ENCODE measurements at places on chromosomes 4 and X.

DNA sequence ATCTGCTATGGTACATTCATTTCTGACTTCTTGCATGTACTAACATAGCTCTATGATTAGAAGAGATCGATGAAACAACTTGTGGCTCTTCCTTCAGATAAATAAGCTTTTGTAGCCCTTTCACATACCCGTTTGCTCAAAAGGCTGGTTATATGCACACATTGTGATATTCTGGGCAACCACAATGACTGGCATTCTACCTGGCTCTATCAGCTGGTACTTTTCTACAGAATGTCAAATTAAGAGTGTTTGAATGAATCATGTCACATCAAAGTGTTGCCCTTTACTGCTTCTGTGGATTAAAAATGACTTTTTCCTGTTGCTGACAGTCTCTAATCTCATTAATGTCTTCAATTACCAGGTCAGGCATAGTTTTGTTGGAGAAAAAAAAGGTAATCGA, 11.6 kb downstream of the PGRMC1 start:
- H3K27me3 ChIP-seq: peaks cover 7% of the 10 kb centered on the region
- no peak overlapping the region for H3K27ac ChIP-seq
- no peaks in the 10 kb centered on the region for H3K4me1 ChIP-seq
- peaks cover 4% of the 10 kb centered on the region for H3K36me3 ChIP-seq

- no peaks in the 10 kb centered on the region for H3K27me3 ChIP-seq
- no peaks in the 10 kb centered on the region for H3K36me3 ChIP-seq
- no peak overlapping the region for H3K4me3 ChIP-seq
- no peak for DNase-seq
- H3K4me1 ChIP-seq: no peaks in the 10 kb centered on the region
Observed at GRCh38 chr4:9845791-9846493, 64.5 kb downstream of the DRD5 start.

- H3K4me3 ChIP-seq: no peak overlapping the region
- H3K36me3 ChIP-seq: peaks cover 6% of the 10 kb centered on the region
- no peak overlapping the region for H3K27ac ChIP-seq
- DNase-seq: no peak
- peaks cover 21% of the 10 kb centered on the region for H3K27me3 ChIP-seq
- peaks cover 7% of the 10 kb centered on the region for H3K4me1 ChIP-seq
Observed at GRCh38 chrX:149505671-149506070, 565 bp upstream of the IDS start.

- no peak overlapping the region for H3K27ac ChIP-seq
- H3K27me3 ChIP-seq: peaks cover 36% of the 10 kb centered on the region
- H3K4me3 ChIP-seq: peak overlapping the region; percentile 47
Observed at GRCh38 chr4:183797011-183797444, 108.1 kb upstream of the STOX2 start.

DNA sequence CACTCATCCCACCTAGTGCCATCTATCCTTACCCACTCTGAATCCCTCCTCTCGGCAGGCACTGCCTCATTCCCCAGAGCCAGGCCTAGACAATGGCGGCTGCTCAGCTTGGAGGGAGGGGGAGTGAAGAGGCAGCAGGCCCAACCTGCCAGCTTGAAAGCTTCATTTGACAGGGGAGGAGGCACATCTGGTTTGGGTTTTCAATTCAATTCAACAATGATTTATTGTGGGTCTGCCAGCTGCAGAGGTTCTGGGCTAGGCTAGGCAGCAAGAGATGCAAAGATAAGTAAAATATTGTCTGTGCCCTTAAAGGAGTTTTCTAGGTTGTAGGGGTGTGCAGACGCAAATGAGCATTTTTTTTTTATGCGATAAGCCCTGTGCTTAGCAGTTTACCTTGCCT, 58.5 kb downstream of the RTL9 start:
- no peaks in the 10 kb centered on the region for H3K36me3 ChIP-seq
- peaks cover 43% of the 10 kb centered on the region for H3K4me1 ChIP-seq
- no peak overlapping the region for H3K4me3 ChIP-seq

DNA sequence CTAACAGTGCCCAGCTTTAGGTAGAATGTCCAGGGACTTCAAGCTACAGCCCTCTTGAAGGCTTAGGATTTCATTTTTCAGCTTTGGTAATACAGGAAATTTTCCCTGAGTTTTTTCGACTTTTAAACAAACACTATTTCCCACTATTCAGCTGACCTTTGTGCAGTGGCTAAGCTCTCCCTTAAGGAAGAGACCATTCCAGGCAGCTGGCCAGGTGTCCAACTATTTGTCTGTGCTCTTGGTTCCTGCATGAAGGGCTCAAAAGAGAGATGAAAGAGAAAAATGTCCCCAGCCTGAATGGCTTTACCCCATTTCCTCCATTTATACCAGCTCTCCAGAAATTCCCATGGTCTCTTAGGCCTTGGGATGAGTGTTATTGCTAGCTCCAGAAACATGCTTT, 111.9 kb upstream of the KLF8 start:
- no peak overlapping the region for H3K27ac ChIP-seq
- H3K27me3 ChIP-seq: peaks cover 2% of the 10 kb centered on the region
- no peaks in the 10 kb centered on the region for H3K4me1 ChIP-seq
- no peak overlapping the region for H3K4me3 ChIP-seq
- no peak for DNase-seq

- DNase-seq: no peak
- no peak overlapping the region for H3K27ac ChIP-seq
Observed at GRCh38 chr4:133081246-133081645, 67.8 kb upstream of the PCDH10 start.

Data from muscle of leg (tissue), 16 donors.